ENCODE measurements at places on chromosomes 7 and 10.

DNA sequence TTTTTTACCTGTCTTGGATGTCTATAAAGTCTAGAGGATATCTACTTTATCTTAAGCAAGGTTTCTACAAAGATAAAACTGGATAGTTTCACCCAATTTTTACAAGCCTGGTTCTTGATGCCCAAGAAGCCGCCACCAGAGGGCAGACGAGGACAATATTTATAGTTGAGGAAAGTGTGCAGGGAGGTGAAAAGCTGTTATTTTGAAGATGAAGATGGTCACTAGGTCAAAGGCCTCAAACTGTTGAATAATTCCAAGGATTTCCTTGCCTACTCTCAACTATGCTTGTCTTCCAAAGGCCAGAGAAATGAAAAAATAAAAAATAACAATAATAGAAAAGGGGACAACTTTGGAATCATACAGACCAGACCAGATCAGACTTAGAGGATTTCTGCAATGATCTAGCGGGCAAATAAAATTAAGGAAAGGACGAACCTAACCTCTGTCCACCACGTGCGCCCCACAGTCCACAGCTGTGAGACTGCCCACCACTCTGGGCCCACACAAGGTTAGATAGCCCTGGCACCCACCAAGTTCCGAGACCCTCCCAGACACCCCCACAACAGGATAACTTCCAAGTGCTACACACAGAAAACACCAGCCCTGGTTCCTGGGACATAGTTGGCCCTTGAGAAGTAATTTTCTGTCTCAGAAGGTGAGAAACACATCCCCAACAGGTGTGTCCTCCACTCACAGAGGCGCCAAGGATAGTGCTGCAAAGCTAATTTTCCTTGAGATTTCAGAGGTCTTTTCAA, 2.8 kb downstream of the PKD1L1 start:
- DNase-seq = peak; percentile 65

DNA sequence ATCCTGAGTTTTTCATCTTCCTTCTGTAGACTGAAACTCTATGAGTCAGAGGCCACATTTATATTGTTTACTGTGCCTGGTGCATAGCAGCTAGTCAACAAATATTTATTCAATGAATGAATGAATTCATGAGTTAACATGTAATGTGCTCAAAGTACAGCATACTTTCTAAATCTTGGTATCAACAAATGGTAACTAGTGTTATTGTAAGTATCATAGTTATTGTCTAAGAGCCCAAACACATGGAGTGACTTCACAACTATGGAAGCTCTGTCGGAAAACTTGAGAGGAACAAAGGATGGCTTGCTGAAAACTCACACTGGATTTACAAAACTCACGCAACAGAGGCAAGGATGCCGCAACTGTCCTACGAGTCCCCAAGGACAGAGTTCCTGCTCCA, 35.9 kb downstream of the DENND2A start:
- DNase-seq = no peak

DNA sequence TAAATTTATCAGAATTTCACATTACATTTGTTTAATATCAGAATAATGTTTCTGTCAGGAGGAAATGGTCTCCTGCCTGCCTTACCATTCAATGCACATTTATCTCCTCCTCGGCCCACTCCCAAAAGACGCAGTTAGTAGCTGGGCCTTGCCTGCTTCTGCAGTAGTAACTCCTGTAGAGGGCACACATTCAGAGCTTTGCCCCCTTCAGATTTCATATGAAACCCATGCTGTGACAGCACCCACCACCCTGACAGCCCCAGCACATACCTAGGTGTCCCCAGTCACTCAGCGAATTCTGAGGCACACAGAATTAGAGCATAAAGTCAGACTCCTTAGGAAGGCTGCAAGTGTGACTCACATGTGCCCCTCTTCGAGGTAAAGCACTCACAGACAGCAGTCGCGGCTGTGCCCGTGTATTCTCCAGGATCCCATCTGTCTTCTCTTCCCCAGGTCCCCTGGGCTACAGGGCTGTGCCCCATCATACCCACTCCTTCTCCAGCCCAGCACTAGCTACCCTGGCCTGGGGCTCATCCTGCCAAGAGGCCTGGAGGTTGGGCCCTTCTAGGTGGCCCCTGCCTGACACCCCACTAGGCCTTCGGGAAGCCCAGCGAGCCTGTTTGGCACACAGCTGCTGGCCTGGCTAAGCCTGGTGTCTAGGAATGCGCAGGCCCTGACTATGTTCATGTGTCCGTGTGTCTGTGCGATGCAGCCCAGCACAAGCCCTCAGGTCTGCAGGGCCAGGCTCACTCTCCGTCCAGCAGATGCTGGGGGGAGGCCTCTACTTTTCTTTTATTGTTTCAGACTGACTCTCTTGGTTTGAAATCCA, 4.7 kb upstream of the DEPP1 start:
- DNase-seq = no peak

DNA sequence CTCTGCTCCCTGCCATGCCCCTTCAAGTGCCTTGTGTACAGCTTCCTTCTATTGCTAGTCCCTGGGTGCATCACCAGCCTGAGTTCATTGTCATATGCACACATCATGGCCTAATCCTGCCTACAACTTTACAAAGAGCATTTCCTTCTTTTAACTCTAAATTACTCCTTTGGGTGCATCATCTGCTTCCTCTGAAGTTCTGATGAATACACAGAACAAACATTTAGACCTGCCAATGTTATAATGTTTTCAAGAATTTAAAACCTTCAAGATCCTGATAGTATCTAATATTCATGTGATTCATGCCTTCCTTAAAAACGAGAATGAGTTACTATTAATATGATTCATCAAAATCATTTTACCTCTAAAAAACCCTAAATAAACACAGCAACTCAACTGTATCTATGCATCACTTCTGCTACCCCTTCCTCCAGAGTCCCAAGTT, 357.1 kb downstream of the MAGI2 start:
- DNase-seq = no peak

- no peak for DNase-seq
Observed at GRCh38 chr7:30907527-30908267, 4.0 kb upstream of the AQP1 start.

Data from T-helper 17 cell (primary cell).